ENCODE measurements at places on chromosomes 1 and 21. TPM values are rescaled to one million over a fixed set of nuclear protein-coding genes. Genes with fewer than 3 reads are reported as not detected.

GRCh38 chr1:223727541-223727940 lies 15.2 kb downstream of the CAPN2 start:
- DNase-seq, result no peak

- peak; percentile 71 for DNase-seq
These were observed 55.6 kb downstream of the NKAIN1 start for GRCh38 chr1:31183927-31184554.

DNA sequence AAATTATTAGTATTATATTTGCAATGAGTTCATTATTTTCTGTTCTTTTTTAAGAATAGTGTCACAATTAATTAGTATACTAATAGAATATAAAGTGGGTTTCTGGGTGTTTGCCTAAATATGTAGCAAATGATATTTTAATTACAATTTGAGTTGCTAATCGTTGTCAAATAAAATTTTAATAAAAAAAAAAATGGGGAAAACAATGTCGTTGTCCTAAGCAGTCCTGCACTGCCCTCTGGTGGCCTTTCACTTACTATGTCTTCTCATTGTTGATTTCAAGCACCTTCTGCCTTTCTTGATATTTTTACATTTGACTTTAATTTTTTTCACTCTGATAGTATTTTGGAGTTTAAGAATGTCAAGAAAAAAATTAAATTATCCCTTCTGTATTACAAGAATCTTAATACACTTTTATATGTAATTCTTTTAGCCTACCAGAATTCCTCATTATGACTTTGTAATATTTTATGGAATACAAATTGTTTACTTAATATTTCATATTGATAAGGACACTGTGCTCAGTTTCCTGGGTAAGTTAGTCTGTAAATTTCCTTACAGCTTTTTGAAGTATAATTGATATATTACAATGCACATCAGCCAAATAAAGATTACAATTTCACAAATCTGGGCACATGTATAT lies 104.5 kb upstream of the FMN2 start:
- DNase-seq, result peak; percentile 49

DNA sequence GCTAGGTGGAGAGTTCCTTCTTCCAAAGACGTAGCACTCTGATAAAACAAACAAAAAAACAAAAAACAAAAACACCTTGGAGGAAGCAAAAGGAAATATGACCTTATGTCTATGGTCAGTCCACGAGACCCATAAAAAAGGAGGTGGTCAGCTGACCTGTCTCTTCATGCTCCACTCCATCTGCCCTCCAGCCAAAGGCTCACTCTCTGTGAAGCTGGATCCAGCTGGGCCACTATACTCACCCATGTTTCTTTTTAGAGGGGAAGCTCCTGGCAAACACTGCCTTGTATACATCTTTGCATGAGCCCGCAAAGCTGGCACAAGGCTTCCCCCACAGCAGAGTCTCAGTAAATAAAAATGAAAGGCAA lies 126.1 kb upstream of the CACHD1 start:
- no peak for DNase-seq

DNA sequence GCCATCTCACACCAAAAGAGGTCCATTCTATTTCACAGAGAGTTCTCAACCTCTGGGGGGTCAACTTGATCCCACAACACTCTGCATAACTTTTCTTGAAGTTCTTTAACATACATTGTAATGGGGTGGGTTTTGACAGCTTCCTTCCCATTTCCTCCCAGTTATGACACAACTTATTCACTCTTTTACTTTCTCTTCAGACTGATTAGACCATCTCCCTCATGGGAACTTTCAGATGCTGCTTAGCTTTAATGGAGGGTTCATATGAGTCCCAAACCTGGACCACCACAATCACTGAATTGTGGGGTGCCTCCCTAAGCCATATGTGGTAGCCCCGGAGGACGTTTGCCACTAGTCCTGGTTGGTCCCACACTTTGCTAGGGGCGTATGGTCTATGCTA lies 28.3 kb upstream of the KCNJ15 start:
- DNase-seq, result no peak

- no peak for DNase-seq
These were observed 151.7 kb downstream of the ZC3H11B start for GRCh38 chr1:219460896-219461815.

- no peak for DNase-seq
These were observed 88.7 kb downstream of the HLX start for GRCh38 chr1:220967911-220968310.

WLS gene
- 1.5 TPM for total RNA-seq

TIAM1 gene
- 23.3 TPM for total RNA-seq

GLUL gene
- total RNA-seq, result 312 TPM
